ENCODE measurements at places on chromosomes 3 and 15.

DNA sequence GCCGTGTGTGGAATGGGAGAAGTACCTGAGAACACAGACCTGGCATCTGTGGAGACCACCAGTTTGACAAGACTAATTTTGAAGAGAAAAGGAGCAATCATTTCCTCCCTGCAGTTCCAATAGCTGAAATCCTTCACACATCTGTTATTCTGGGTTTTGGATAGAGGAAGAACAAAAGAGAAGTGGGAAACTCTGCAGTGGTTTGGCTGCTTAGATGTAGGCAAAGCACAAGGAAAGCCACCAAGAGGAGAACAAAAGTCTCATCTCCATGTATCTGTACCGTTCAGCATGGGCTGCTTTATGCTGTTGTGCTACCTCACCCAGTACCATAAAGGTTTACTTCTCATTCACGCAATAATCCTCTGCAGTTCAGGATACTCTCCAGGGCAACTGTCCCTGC, 153.1 kb upstream of the COL8A1 start:
- no peak for DNase-seq

- no peak for DNase-seq
These were observed 86.7 kb upstream of the LIMD1 start for GRCh38 chr3:45507820-45508317.

GRCh38 chr15:40106203-40107161, 2.2 kb downstream of the BMF start:
- DNase-seq, result no peak

GRCh38 chr15:41935566-41936020, 36.8 kb downstream of the EHD4 start:
- DNase-seq, result no peak

DNA sequence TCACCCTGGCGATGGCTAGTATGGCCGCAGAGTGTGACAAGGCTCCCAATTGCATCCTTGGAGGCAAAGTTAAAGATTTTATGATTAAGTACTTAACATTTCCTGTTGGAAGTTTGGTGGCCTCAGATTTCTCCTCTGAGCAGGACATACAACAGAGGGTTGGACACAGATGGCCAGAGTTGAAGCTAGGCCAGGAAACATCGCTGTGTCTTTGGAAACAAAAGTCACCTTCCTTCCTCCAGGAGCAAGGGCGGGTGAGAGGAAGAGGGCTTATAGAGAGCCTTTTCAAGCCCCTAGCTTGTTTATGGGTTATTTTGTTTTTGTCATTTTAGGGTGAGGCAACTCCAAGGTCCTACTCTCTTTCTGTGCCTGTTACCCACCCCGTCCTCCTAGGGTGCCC, 24.2 kb downstream of the SLC6A1 start:
- no peak for DNase-seq

All from left forelimb (tissue), 1 donor.